ENCODE measurements at places on chromosomes 12 and 14. TPM values are rescaled to one million over a fixed set of nuclear protein-coding genes. Genes with fewer than 3 reads are reported as not detected.

PAX9 gene
- total RNA-seq = not detected

- no peak for DNase-seq
Measured at GRCh38 chr14:75399843-75400775, 27.7 kb upstream of the JDP2 start.

- DNase-seq = peak; percentile 4
Measured at GRCh38 chr12:126051611-126052107, 986.4 kb downstream of the AACS start.

GRCh38 chr14:54894995-54895394 is 7.6 kb downstream of the GCH1 start:
- no peak for DNase-seq

GRCh38 chr14:50657753-50658152 is 10.4 kb downstream of the SAV1 start:
- DNase-seq = no peak

Measured in GM23338 (cell line).